ENCODE measurements at places on chromosomes 5 and 9.
A peak's percentile ranks its signal among the peaks of the same experiment; 100 is the strongest.

DNA sequence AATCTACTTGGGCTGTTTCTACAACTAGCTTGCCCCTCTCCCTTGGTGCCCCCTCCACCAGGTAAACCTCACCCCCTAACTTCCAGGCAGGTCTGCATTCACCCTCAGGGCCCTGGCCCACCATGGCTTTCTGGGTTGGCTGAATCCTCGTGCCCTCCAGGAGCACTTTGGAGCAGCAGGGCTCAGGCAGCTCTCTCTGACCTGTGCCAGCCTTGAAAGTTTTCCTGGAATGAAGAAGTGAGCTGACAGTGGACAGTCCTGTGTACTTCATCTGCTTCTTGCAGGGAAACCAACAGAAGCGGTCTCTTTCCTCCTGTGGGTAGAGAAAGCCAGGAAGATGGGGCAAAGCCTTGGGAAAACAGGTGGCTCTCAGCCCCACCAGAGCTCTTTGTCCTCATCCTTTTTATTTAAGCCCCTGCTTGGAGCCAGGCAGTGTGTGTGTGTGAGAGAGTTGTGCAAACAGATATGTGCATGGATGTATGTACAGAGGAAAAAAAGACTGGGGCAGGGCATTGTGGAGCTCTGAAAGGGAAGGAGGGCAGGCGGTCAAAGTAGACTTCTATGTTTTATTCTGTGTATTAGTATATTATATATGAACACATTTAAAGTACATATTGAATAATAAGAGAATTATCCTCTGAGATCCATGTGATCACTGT is 62.3 kb upstream of the SPRY4 start:
- no peak for DNase-seq

- DNase-seq: no peak
Observed at GRCh38 chr5:149380466-149381121, 1.5 kb upstream of the IL17B start.

- peak; percentile 71 for DNase-seq
Observed at GRCh38 chr9:81669041-81669651, 20.2 kb downstream of the TLE1 start.

- no peak for DNase-seq
Observed at GRCh38 chr5:5967944-5968343, 410.4 kb downstream of the MED10 start.

DNA sequence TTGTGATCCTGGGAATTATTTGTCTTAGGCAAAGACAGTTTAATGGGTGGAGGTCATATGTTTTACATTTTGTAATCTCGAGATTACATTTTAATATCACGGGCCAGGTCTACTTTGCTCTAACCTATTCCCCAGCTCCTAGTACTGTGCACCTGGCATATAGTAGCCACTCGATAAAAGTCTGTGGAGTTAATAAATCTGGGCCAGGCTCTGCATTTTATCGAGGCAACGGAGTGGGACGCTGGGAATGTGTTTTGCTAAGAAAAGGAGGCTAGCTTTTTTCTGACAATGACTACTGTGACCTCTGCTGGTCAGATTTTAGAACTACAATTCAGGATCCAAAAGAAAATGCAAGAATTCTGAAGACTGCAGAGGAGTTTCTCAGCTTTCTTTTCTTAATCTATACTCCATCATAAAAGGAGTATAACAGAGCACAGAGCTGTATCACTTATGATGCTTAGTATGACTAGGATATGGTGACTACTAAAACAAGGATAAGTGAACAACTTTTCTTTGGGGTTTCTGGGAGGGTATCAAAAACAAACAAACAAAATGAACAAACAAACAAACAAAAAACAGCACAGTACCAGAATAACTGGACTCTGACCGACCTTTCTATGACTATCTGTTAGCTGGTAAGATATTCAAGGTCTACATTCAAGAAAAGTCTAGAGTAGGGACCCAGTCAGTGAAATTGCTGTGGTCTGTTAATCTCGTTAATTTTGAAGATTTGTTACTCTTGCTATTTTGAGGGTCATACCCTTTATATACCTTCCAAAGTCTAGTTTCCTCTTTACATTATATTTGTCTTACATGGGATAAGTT is 46.1 kb upstream of the CER1 start:
- DNase-seq: peak; percentile 59

DNA sequence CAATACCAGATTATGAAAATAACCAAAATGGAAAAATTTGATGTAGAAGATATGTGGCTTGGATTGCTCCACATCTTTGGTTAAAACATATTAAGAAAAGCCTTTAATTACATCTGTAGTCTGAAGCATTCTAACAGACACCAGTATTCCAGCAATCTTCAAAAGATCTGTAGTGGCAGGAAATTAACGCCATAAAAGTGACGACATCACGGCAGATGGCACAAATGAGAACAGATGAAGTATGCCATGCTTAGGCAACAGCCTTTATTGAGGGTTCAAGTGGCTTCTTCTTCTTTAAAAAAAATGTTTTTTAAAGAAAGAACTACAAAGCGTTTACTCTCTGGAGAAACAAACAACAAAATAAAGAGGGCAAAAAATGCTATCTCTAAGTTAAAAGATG is 164.2 kb downstream of the MEF2C start:
- no peak for DNase-seq

GRCh38 chr5:73454379-73455036 is 5.9 kb upstream of the FOXD1 start:
- DNase-seq: peak; percentile 49
